GM23248 (cell line): ENCODE measurements at places on chromosomes 6 and 20.

- no peak for DNase-seq
Observed at GRCh38 chr6:168183613-168183970, 104.6 kb upstream of the FRMD1 start.

GRCh38 chr6:158040804-158041347, 59.2 kb downstream of the SYNJ2 start:
- DNase-seq = peak; percentile 57

DNA sequence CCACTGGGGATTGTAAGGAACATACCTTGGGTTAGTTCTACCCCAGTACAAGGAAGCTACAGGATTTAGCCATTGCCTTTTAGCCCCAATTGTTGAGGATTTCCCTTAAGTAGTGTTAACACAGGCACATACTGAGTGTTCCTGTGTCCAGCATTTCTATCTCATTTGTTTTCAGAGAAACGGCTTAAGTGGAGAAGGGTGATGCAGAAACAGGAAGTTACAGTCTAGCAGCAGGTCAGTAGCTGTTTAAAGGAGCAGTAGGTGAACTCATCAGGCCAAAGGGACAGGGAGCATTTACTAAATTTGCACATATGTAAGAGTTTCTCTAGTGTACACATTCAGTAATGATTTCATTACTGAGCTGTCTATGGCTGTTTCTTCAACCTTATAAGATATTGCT, 644.2 kb upstream of the GJE1 start:
- DNase-seq = peak; percentile 41

DNA sequence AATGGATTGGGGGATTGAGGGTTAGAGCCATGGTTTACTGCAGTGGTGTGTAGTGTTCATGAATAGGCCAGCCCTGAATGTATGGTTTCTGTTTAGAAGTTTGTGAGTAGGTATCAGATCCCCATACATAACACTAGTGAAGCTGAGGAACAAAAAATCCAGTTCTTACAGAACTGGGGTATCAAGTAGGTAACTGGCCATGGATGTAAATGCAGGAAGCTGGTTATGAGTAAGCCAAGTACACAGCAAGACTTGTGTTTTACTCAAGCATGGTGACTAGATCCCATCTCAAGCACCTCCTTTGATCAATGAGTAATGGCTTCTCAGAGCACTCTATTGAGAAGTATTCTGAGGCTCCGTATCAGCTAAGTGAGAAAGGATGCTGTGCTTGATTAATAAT, 613.7 kb upstream of the FLRT3 start:
- peak; percentile 44 for DNase-seq

DNA sequence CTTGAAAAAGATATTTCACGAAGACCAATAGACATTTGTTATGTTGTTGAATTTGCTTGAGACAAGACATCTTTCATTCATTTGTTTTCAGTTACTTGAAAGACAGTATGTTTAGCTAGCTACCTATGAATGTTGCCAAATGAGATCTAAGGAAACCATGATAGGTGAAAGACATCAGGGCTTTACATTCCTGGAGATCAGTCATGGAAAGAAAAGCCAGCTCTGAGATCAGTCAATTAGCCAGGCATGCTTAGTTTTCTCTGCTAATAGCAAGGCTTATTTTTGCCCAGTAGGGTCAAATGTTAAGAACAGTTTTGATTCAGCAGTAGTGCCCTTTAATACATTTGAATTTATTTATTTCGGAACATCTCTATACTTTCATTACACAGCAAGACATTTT, 116.5 kb upstream of the EDN1 start:
- no peak for DNase-seq
